ENCODE measurements at places on chromosomes 12 and 14.

GRCh38 chr12:25438638-25439037 is 114.4 kb downstream of the LMNTD1 start:
- DNase-seq: no peak

GRCh38 chr12:4287325-4288211 is 14.0 kb downstream of the CCND2 start:
- DNase-seq: no peak

DNA sequence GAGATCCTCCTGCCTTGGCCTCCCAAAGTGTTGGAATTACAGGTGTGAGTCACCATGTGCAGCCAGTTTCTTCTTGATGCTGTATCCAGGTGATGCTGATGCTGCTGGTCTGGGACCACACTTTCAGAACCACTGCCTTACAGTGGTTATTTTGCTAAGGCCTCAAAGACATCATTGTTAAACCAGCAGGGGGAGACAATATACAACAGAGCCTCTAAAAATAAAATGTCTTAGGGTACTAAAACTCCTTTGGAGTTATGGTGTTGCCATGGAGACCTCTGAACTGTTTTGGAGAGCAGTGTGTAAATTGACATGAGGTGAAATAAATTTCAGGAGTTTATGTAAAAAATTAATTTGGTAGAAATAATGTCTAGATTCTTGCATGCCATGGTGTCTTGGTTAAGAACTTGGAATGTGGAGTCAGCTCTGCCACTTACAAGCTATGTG is 1.1 kb upstream of the ARG2 start:
- no peak for DNase-seq

- no peak for DNase-seq
These were observed 143.8 kb downstream of the ACSS3 start for GRCh38 chr12:81221681-81222080.

GRCh38 chr12:93261505-93262094 is 116.1 kb upstream of the NUDT4 start:
- DNase-seq: no peak

DNA sequence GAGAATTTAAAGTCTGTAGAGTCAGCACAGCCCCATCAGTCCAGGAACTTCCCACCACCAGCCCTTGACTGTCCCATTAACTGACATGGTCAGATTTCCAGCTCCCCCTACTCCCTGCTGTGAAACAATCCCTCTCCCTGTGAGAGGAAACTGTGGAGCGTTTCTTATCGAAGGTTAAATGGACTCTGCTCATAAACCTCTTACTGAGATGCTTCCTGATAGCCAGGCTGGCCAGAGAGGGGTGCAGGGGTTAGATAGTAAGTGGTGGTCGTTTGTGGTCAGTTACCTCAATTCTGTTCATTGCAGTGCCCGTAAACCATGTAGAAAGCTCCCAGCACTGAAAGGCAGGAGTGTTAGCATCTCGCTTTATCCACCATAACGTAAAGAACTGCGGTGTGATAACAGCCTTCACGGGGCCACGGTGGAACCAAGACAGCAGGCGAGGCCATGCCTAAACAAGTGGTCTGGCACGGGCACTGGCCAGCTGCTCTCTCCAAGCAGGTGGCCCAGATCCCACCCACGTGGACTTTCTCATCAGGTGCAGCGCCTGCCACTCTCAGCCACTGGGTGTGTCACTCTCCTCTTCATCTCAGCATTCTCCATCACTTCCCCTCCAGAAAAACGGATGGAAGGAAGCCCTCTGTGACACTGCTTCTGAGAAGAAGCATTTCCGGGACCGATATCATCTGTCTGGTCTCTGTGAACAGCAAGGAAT is 102.2 kb downstream of the FBXL14 start:
- peak; percentile 15 for DNase-seq

GRCh38 chr12:27940756-27941402 is 31.7 kb downstream of the PTHLH start:
- no peak for DNase-seq

DNA sequence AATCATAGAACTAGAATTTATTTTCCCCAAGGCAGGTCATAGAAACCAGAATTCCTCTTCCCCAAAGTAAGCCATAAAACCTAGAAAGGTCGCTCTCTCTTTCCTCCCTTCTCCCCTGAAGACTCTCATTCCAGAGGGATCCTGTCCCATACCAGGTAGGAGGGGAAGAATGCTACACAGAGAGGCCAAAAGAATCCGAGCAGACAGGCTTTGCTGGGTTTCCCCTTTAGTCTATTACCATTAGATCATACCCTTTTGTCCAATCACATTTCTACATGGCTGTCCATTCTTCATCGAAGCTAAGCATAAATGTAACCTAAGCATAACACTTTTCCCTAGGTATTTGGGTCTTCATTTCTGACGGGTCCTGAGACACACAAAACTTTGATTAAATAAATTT is 204.5 kb downstream of the SPTSSA start:
- no peak for DNase-seq

DNA sequence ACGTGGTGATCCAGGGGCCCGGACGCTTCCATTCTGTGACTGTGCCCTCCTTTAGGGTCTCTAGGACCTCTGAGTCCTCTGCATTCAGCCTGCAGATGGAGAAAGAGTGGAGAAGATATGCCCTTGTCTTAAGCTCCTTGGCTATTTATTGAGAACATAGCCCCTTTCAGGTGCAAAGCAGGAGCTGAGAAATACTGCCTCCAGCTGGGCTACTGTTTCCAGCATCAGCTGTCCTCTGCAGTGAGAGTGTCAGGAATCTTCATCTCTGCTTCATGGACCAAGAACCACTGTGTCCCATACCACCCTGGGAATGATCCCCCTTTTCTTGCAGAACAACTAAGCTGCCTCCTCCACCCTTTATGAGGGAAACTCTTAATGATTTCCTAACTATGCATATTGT is 47.8 kb upstream of the CEP83 start:
- no peak for DNase-seq

- peak; percentile 5 for DNase-seq
These were observed 646.9 kb upstream of the TMEM132C start for GRCh38 chr12:127619869-127620734.

GRCh38 chr12:79356216-79356615 is 334.5 kb downstream of the PAWR start:
- no peak for DNase-seq

- DNase-seq: no peak
These were observed 182.2 kb downstream of the AACS start for GRCh38 chr12:125247477-125247876.

DNA sequence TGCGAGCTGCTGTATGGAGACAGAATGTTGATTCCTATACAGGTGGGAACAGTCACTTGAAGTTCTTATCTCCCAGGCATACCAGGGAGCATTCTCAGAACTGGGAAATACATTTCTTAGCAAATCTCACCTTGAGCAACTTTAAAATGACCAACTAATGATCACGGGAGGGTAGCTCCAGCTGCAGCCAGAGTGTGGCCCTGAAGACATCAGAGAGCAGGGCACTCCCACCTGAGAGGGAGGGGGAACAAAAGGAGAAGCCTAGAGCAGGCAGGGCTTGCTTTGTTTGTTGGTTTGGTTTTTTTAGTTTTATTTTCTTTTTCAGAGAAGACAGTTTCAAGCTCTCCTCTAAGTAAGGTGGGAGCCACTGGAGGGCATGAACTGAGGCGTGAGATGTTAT is 101.1 kb downstream of the OTX2 start:
- no peak for DNase-seq

DNA sequence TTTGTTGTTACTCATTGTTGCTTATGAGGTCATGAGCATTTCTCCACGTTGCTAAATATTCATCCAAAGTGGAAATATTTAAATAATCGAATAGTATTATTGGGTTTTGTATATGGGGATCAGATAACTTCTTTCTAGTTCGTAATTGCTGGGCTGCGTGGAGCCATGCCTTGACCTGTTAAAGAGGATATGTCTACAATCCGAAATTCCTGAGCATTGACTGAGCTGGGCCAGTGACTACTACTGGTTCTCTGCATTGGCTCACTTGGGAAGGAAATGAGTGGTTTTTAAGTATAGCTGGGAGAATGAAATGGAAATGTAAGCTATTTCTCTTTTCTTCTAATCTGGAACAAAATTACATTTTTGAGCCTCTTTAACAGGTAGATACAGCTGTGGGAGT is 163.2 kb downstream of the RPL10L start:
- no peak for DNase-seq

GRCh38 chr12:44000309-44000952 is 164.6 kb downstream of the TMEM117 start:
- no peak for DNase-seq

DNA sequence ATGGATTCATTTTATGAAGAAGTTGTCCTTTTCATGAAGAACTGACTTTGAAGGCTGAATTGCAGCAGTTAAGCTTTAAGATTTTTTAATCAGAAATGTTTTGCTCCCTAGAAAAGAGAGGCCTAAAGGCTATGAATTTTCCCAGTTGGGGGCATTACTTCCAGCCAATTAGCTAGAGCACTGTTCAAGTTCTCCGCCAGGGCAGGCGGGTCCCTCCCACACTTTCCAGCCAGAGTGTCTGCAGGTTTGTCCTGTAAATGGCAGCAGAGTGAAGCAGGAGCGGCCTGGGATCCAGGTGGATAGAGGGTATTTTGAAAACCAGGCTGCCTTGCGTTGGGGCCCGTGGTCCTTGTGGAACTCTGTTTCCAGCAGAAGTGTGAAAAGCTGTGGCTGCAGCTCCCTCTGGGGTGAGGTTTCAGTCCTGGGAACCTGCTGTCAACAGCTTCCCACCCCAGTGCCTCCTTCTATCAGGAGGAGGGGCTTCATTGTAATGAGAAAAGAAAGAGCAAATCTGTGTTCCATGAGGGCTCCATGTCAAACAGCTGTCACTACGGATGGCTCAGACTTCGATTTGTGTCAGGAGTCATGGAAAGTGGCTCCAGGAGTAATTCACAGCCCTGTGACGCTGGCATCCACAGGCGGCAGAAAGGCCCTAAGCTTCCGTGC is 210.7 kb upstream of the TMEM132C start:
- no peak for DNase-seq

DNA sequence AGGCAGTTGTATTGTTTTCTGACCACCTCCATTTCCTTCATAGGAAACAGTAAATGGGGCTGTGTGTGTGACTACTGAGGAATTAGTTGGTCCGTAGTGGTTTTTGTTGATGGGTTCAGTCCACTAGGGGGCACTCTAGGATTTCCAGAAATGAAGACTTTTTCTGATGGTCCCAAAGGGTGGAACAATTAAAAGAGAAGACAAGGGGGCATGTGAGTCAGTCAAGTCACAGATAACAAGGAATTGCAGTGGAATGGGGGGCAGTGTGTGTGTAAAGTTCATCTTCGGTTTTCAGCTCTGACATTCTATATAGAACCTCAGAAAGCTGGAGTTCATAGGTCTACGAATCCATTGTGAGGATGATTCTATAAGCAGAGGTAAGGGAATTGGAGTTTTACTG is 186.6 kb upstream of the OR4E1 start:
- DNase-seq: no peak

DNA sequence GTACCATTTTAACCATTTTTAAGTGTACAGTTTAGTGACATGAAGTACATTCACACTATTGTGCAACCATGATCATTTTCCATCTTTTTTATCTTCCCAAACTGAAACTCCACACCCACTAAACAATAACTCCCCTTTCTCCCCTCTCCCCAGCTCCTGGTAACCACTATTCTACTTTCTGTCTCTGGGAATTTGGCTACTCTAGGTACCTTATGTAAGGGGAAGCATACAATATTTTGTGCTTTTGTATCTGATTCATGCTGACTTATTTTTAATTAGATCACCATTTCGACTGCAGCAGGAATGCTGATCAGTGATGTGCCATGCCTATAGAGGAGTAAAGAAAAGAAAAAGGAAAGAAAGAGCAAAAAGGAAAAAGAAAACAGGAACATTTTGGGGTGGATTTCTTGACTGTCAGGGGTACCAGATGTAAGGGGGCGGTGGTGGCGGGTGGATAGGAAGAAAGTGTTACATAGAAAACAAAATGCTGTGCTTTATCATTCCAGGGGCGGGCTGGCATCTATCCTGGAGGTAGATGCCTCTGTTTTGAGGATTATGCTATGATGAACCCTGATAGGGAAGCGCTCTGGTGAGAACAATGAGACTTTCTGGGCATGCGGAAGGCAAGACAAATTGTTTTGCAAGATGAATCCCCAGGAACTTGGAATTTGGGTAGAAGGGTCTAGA is 45.2 kb upstream of the CTDSP2 start:
- DNase-seq: no peak

All from cerebellar nuclear complex (tissue), 1 donor.